Daoy (cell line): ENCODE measurements at places on chromosomes 11 and 22. TPM values are rescaled to one million over a fixed set of nuclear protein-coding genes. Genes with fewer than 3 reads are reported as not detected.

Gene TSGA10IP
- total RNA-seq = not detected in 2 replicates

Gene LRRC56
- 0.11 and 0.60 TPM in 2 replicates for total RNA-seq

Gene TTLL1
- 9.6 and 15.1 TPM in 2 replicates for total RNA-seq

Gene GLB1L2
- total RNA-seq = 12.6 and 13.4 TPM in 2 replicates

Gene FLRT1
- total RNA-seq = not detected in 2 replicates

Gene TOP3B
- total RNA-seq = 20.6 and 36.9 TPM in 2 replicates

Gene OR10A2
- not detected in 2 replicates for total RNA-seq

Gene LRRC32
- 0.18 and 0.29 TPM in 2 replicates for total RNA-seq

Gene TMPRSS5
- total RNA-seq = 0.69 TPM in 1 of 2 replicates, not detected in the other

Gene RAB38
- 2.5 and 3.9 TPM in 2 replicates for total RNA-seq

Gene SCUBE1
- total RNA-seq = 0.21 and 1.4 TPM in 2 replicates

Gene DAGLA
- total RNA-seq = 0.65 and 0.91 TPM in 2 replicates

Gene SESN3
- 2.4 and 4.2 TPM in 2 replicates for total RNA-seq

Gene DBX1
- total RNA-seq = not detected in 2 replicates

Gene WNT7B
- 13.3 and 15.7 TPM in 2 replicates for total RNA-seq

Gene OTOG
- total RNA-seq = not detected in 2 replicates

Gene ACTN3
- not detected in 2 replicates for total RNA-seq

Gene RHBDD3
- 34.1 and 40.2 TPM in 2 replicates for total RNA-seq

Gene BATF2
- total RNA-seq = 0.51 TPM in 1 of 2 replicates, not detected in the other

Gene OR2AG1
- total RNA-seq = not detected in 2 replicates

Gene STK33
- 8.2 and 8.5 TPM in 2 replicates for total RNA-seq

Gene GPR83
- total RNA-seq = not detected in 2 replicates

Gene GDPD4
- total RNA-seq = not detected in 2 replicates

Gene ART5
- total RNA-seq = 0.46 TPM in 1 of 2 replicates, not detected in the other

Gene ROBO4
- total RNA-seq = 0.69 and 3.6 TPM in 2 replicates

Gene SLC22A12
- total RNA-seq = not detected in 2 replicates

Gene GSTT2
- not detected in 2 replicates for total RNA-seq

Gene TMPRSS6
- not detected in 2 replicates for total RNA-seq

Gene TEX12
- not detected in 2 replicates for total RNA-seq
